ENCODE measurements at places on chromosomes 2 and 18. TPM values are rescaled to one million over a fixed set of nuclear protein-coding genes. Genes with fewer than 3 reads are reported as not detected.

DNA sequence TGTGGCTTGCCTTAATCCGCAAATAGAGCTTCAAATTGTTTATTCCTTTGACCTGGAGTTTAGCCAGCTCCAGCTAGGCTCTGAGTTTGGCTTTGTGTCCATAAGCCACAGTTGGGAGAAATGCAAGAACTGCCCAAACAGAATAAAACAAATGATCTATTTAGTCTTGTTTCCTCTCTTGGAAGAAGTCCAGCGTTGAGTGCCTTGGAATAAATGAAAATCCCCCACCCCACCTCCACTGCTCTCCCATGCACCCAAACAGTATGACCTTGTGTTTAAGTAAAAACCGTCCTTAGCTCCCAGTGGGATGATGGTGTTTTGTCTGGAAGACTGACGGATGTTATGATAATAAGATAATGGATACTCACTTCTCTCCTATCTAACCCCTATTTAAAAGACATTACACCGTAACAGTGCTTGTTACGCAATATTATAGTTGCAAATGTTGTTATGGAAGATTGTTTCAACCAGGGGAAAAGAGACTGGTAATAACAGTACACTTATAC is 3.2 kb upstream of the SERPINE2 start:
- DNase-seq = no peak

The CGREF1 gene
- 22.9 TPM for total RNA-seq

The DCDC2C gene
- total RNA-seq = not detected

The PASK gene
- 11.5 TPM for total RNA-seq

DNA sequence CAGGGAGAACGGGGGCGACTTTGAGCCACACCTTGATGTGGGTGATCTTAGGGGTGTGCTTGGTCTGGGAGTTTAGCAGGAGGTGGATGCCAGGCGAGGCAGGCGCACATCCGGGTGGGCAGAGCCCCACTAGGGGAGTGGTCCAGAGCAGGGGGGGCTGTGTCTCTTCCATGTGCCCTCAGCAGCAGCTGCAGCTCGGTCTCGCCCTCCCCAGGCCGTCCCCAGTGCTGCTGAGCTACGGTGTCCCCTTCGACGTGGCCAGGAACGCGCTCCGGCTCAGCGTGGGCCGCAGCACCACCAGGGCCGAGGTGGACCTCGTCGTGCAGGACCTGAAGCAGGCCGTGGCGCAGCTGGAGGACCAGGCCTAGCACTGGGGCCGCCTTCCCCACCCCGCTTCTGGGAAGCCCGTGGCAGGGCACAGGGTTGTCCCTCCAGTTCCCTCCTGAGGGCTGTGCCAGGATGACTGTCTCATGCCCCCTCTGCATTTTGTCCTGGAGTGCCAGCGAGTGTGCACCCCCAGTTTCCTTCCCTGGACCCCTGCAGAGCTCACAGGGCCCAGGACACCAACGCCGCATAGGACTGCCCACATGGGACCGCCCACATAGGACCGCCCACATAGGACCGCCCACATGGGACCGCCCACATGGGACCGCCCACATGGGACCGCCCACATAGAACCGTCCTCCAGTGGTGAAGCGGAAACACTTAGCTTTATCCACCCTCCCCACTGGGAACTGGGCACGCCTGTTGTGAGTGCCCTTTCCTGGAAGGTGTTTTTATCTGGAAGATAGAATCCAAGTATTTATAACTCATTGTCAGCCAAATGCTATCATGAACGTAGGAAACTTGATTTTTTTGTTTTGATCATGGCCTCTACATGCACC is 1.9 kb upstream of the ESPNL start:
- DNase-seq = no peak

The CROCC2 gene
- not detected for total RNA-seq

The HADHB gene
- total RNA-seq = 118 TPM

DNA sequence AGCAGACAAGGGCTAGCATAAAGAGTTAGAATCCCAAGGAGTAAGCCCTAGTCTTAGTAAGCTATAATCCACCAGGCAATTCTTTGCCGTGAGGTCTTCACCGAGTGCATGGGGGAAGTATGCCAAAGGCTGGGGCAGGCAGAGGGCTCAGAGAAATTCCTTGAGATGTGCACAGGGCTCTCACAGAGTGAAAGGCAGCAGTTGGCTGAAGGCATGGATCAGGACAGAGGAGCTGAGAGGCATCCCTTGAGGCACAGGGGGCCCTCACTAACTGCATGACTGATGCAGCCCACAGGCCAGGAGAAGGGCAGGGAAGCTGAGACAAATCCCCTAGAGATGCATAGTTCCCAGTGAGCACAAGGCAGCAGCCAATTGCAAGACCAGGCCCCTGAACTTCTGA is 34.1 kb downstream of the PTH2R start:
- DNase-seq = no peak

The SCG2 gene
- total RNA-seq = not detected

The SIX3 gene
- not detected for total RNA-seq

The PPP4R1 gene
- 150 TPM for total RNA-seq

DNA sequence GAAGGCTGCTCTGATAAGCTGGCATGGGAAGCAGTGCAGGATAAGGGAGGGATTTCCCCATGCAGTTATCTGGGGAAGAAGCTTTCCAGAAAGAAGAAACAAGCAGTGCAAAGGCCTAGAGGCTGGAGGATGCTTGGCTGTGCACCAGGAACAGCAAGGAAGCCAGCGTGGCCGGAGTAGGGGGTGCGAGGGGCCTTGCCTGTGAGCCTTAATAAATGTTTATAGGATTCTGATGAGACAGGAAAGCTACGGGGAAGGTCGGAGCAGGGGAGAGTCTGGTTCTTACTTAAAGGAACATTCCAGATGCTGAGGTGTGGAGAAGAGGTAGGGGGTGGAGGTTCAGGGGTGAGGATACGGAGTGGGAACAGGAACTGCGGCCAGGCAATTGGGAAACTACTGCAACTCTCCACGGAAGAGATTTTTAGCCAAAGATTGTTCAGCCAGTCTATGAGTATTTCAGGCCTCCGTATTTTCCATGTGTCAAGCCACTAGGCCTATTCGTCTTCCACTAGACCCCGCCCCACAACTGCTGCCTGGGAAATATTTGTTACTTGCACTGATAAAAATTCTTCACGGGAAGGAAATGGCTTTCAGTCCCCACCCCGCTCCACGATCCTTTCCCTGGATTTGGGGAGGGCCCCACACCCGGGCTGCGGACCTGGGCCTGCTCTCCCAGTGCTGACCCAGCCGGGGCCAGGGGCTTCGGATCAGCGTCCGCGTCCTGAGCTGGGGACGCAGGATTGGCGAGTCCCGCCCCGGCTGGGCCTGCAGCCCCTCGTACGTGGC is 516 bp downstream of the EIF2AK2 start:
- DNase-seq = peak; percentile 59

DNA sequence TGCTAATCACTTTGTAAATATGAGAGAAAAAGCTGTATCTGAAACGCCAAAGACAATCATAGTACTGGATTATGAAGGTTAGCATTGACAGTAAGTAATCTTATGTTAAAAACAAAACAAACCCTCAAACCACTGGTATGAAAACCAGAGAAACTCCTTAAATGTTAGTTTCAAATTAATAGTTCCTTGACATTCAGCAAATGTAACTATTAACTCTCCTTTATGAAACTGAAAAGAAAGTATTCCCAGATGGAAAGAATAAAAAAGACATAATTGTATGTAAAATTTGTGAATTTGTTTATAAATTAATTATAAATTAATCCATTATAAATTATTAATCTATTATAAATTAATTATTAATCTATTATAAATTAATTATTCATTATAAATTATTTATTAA is 12.3 kb downstream of the FASTKD1 start:
- no peak for DNase-seq

- DNase-seq = no peak
These were observed 26.8 kb upstream of the CNNM3 start for GRCh38 chr2:96789245-96789617.

The IMP4 gene
- total RNA-seq = 51.8 TPM
